WTC11 (cell line): ENCODE measurements at places on chromosomes 13 and 19. TPM values are rescaled to one million over a fixed set of nuclear protein-coding genes. Genes with fewer than 3 reads are reported as not detected.

DNA sequence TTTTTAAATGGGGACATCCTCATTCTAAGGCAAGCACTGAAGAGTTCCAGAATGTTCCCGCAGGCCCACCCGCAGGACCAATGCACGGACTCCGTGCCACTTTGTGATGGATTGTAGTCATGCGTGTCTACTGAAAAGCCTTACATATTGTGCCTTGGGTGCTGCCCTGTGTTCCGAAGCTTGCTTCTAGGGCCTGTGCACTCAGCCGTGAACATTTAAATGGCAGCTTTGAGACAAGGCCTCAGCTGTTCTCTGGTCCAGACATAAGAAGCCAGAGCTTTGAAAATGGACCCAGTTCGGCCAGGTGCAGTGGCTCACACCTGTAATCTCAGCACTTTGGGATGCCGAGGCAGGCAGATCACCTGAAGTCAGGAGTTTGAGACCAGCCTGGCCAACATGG is 75.3 kb upstream of the CACNA1A start:
- peaks cover 10% of the 10 kb centered on the region for H3K36me3 ChIP-seq
- H3K4me1 ChIP-seq: no peaks in the 10 kb centered on the region
- DNase-seq: no peak
- H3K4me3 ChIP-seq: no peak overlapping the region
- H3K27ac ChIP-seq: no peak overlapping the region

DNA sequence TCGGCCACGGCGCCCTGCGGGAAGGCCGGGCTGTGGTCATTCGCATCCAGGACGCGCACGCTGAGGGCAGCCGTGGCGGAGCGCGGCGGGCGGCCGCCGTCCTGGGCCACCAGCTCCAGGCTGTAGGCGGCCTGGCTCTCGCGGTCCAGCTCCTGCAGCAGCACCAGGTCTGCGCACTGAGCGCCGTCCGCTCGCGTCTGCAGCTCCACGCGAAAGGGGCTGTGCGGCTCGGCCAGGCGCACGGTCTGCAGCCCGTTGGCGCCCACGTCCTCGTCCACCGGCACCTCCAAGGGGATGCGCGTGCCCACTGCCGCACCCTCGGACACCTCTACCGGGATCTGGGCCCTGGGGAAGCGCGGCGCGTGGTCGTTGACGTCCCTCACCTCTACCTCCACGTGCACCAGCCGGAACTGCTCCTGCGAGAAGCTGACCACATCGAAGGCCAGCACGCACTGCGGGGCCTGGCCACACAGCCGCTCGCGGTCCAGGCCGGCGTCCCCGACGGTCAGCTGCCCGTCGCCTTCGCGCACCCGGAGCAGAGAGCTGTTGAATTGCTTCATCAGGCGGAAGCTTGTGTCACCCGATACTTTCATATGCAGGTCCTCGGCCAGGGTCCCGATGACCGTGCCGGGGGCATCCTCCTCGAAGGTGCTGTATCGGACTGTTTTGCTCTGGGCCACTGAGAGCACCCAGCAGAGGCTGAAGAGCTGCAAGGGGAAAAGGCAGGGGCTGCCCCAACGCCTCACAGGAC is 583 bp downstream of the PCDH8 start:
- peaks cover 4% of the 10 kb centered on the region; the same call in 1 of the 2 replicates for H3K36me3 ChIP-seq
- H3K27me3 ChIP-seq: peaks cover 73% of the 10 kb centered on the region
- peak; percentile 27 for DNase-seq
- peaks cover 41% of the 10 kb centered on the region for H3K4me1 ChIP-seq

DNA sequence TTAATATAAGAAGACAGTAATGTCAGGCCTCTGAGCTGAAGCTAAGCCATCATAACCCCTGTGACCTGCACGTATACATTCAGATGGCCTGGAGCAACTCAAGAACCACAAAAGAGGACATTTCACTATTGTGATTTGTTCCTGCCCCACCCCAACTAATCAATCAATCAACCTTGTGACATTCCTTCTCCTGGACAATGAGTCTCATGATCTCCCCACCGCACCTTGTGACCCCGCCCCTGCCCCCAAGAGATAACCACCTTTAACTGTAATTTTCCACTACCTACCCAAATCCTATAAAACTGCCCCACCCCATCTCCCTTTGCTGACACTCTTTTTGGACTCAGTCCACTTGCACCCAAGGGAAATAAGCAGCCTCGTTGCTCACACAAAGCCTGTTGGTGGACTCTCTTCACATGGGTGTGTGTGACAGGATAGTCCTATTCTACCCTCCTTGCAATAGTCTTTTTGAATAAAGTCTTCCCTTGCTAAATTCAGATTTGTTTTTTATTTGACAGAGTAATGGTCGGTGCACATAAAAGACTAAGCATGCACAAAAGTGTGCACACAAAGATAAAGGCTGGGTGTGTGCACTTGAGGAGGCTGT is 14.0 kb downstream of the CD70 start:
- no peak overlapping the region for H3K27ac ChIP-seq
- no peak overlapping the region for H3K4me3 ChIP-seq
- peaks cover 10% of the 10 kb centered on the region for H3K36me3 ChIP-seq
- H3K27me3 ChIP-seq: peaks cover 16% of the 10 kb centered on the region
- no peak for DNase-seq

- no peak overlapping the region for H3K4me3 ChIP-seq
- H3K36me3 ChIP-seq: no peaks in the 10 kb centered on the region
- no peak for DNase-seq
- no peaks in the 10 kb centered on the region for H3K27me3 ChIP-seq
- H3K27ac ChIP-seq: peak overlapping the region; percentile 47; the same call in 1 of the 2 replicates
- peaks cover 20% of the 10 kb centered on the region for H3K4me1 ChIP-seq
Measured at GRCh38 chr13:22135446-22135845, 464.6 kb downstream of the FGF9 start.

DNA sequence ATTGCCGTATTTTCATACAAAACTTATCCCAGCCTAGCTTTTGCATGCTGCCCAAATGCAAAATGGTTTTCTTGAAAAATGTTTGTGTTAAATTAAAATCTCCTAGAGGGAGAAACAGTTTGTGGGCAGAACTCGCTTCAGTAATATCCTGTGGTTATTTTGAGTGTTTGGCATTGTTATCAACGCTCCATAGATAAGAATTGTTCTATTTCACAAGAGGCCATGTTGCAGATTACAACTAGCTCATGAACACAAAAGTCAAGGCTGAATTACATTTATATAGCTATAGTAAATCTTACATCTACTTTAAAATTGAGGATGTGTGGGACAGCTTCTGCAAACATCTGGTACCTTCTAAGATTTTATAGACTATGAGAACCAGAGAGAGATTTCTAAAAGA is 447.9 kb downstream of the DCT start:
- H3K27ac ChIP-seq: no peak overlapping the region
- peaks cover 30% of the 10 kb centered on the region for H3K4me1 ChIP-seq
- no peak overlapping the region for H3K4me3 ChIP-seq
- H3K36me3 ChIP-seq: no peaks in the 10 kb centered on the region
- peaks cover 24% of the 10 kb centered on the region for H3K27me3 ChIP-seq

GRCh38 chr13:25295701-25296100 is 5.7 kb upstream of the NUP58 start:
- peaks cover 4% of the 10 kb centered on the region for H3K4me1 ChIP-seq
- H3K4me3 ChIP-seq: no peak overlapping the region
- H3K27me3 ChIP-seq: peaks cover 47% of the 10 kb centered on the region
- no peaks in the 10 kb centered on the region for H3K36me3 ChIP-seq

DNA sequence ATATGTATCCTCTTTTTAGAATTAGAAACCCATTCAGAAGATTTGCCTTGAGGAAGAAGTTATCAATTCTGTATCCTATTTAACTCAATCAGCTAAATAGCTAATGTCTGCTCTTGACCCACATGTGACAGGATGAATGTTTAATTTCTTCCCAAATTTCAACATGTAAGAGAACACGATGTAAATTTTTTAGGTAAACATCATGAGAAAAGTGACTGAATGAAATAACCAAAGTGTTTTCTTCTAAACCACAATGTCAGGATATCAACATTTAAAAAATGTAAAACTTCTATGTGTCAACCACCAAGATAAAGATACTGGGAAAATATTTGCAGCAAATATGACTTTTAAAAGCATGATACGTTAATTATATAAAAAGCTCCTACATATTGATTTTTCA is 302.4 kb downstream of the DCT start:
- H3K27ac ChIP-seq: no peak overlapping the region
- H3K4me1 ChIP-seq: peaks cover 14% of the 10 kb centered on the region
- H3K36me3 ChIP-seq: no peaks in the 10 kb centered on the region
- DNase-seq: no peak

DNA sequence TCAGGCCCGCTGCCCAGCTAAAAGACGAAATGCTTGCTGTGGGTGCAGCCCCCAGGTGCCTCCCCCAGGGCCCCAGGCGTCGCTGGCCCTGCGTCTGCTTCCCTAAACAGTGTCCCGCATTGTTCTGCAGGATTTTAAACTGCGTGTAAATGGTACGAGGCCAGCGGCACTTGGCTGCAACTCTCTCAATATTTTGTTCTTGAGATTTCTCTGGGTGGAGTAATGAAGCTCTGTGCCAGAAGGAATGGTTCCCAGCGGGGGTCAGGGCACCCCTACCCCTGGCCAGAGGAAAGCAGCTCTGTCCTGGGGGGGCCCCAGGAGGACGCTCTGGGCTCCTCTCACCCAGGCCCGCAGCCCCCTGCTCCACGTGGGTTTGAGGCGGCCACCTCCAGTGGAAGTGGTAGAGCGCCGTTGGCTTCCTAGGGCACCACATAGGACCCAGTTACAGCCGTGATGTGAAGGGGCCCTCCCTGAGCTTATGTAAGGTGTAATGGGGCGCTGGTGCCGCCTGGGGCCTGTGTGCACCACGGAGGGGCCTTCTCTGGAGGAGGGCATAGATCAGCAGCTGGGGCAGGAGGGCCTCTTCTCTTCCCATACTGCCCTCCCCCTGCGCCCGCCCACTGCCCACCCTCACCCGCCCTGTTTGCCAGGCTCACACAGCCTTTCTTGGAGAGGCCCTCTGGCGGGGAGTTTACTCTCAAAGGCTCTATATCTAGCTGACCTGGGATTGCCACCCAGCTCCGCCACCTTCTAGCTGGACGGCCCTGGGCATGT is 19.8 kb downstream of the PAK4 start:
- no peaks in the 10 kb centered on the region for H3K27me3 ChIP-seq
- H3K4me1 ChIP-seq: peaks cover 59% of the 10 kb centered on the region
- DNase-seq: no peak
- H3K4me3 ChIP-seq: no peak overlapping the region
- H3K36me3 ChIP-seq: peaks cover 7% of the 10 kb centered on the region
- no peak overlapping the region for H3K27ac ChIP-seq

DNA sequence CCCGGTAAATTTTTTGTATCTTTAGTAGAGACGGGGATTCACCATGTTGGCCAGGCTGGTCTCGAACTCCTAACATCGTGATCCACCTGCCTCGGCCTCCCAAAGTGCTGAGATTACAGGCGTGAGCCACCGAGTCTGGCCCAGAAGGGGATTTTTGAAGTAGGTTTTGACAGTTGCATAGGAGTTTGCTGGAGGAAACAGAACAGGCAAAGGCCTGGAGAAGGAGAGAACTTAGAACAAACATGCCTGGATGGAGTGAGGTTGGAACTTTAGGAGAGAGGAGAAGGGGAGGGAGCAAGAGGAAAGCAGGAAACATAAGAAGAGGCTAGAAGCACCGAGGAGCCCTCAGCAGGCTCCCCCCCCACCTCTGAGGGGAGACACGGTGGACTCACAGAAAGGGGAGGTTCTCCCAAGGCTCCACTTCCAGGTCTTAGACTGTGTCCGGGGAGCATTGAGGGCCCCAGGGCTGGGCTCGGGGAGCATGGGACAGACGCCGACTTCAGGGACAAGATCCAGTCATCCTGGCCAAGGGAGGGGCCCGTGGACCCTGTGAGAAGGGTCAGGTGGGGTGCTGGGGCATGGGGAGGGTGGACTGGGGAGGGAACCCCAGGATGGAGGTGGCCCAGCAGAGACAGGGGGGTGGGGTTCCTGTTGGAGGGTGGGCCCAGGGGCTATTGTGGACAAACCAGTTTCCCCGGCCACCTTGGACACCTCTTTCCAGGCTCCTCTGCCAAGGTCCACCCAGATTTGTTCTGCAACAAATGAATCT is 1.8 kb upstream of the FBN3 start:
- H3K27me3 ChIP-seq: no peaks in the 10 kb centered on the region; the same call in 1 of the 2 replicates
- peak overlapping the region; percentile 9; the same call in 1 of the 2 replicates for H3K4me3 ChIP-seq
- no peak for DNase-seq
- H3K27ac ChIP-seq: no peak overlapping the region
- no peaks in the 10 kb centered on the region for H3K36me3 ChIP-seq
- H3K4me1 ChIP-seq: peaks cover 39% of the 10 kb centered on the region

The ELAVL3 gene
- total RNA-seq: 1.4 to 3.0 TPM (median 1.6 TPM) in 3 replicates

The RTBDN gene
- total RNA-seq: 2.4 to 3.8 TPM (median 3.1 TPM) in 3 replicates

The IL12RB1 gene
- not detected in 3 replicates for total RNA-seq

The ZNF627 gene
- total RNA-seq: 12.6 to 13.2 TPM (median 12.7 TPM) in 3 replicates

The KANK2 gene
- 31.8 to 35.1 TPM (median 33.2 TPM) in 3 replicates for total RNA-seq
